ENCODE measurements at places on chromosomes 13 and 19.

- DNase-seq = no peak
These were observed 12.2 kb downstream of the PIP5K1C start for GRCh38 chr19:3687774-3688706.

GRCh38 chr13:21698817-21699679 lies 28.2 kb downstream of the FGF9 start:
- DNase-seq = no peak

GRCh38 chr19:954672-955494 lies 29.0 kb downstream of the ARID3A start:
- no peak for DNase-seq

DNA sequence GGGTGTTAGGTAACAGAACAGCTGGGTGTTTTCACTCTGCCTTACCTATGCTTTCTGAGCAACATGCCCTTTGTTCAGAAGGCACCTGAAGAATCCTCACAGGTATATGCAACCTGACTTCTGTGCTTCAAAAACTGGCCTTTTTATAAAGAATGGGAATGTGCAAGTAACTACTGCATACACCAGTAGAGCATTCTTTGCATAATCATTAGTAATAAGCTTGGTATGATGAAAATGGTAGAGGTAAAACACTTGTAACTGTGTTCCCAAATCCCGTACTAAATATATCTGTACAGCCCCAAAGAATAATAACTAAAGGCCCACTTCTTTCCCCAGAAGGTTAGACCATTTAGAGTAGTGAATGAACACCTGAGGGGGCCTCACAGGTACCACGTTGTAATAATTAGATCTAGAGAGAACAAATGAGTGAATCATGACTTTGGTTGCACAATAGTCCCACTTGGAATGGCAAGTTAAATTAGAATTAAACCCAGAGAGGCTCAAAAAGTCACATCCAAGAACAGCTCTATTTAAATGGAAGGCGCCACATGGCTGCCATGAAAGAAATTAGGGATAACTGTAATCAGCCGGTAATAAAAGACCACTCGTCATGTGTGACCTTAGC lies 413.9 kb downstream of the KLF12 start:
- no peak for DNase-seq

DNA sequence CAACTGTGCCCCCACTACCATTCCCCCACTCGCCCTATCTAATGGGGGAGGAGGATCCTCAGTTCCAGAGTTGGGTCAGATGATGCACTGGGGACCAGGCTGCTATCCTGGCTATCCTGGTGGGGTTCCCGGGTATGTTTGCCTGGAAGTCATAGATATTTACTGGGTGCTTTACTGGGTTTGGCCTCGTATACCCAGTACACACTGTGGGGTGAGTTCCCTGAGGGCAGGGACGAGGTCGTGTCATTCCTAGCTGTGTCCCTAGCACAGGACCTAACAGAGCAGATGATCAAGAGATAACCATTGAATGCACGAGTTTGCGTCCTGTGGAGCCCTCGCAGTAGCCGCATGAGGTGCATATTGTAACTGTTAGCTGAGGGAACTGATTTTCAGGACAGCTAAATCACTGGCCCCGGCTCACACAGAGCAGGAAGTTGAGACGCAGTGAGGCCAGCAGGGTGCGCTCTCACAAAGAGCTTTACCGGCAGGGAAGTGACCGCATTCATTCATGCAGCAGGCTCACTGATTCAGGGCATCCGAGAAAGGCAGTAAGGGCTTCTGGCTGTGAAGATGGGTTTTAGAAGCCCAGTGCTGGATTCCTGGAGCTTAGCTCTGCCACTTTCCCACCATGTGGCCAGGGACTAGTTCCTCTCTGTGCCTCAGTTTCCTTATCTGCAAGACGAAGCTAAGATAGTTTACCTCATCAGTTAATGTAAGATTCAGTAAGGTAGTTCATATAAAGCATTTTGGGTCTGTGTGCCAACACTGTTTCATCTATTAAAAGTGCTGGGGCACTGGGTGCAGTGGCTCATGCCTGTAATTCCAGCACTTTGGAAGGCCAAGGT lies 6.0 kb downstream of the RUVBL2 start:
- no peak for DNase-seq

DNA sequence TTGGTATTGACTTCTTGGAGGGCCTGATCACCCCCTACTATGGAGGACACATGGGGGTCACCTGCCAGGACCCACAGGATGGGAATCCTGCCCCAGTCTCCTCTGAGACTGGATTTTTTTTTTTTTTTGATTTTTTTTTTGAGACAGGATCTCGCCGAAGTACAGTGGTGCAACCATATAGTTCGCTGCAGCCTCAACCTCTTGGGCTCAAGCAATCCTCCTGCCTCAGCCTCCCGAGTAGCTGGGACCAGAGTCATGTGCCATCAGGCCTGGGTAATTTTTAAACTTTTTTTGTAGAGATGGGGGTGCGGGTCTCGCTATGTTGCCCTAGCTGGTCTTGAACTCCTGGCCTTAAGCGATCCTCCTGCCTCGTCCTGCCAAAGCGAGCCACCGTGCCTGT lies 14.2 kb upstream of the ADGRE5 start:
- DNase-seq = no peak

GRCh38 chr13:97948041-97948440 lies 5.4 kb upstream of the IPO5 start:
- no peak for DNase-seq

DNA sequence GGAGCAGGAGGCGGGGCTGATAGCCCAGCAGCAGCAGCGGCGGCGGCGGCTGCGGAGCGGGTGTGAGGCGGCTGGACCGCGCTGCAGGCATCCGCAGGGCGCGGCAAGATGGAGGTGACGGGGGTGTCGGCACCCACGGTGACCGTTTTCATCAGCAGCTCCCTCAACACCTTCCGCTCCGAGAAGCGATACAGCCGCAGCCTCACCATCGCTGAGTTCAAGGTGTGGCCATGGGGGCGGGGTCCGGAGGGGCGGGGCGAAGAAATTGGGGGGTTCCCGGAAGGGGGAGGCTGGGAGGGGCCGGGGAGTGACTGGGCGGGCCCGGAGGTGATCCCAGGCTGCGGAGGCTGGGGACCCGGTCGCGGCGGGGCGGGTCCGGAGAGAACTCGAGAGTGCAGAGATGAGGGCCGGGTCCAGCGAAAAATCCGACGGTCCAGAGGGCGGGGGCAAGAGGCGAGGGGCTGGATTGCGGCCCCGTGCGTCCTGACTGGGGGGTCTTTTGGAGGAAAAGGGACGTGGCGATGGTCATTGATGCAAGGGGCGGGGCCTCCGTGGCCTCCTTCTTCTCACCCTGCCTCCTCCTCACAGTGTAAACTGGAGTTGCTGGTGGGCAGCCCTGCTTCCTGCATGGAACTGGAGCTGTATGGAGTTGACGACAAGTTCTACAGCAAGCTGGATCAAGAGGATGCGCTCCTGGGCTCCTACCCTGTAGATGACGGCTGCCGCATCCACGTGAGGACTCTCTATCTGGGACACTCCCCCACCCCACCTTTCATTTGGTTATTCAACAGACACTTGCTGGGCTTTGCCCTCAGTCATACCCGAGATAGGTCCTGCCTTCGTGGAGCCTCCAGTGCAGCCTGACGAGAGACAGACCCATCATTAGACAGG lies at the start of gene TBCB:
TSS of gene TBCB (plus strand) at position 16 of the 891 bp plus-strand sequence. CDS start at position 109, 93 bp downstream.
- no peak for DNase-seq

DNA sequence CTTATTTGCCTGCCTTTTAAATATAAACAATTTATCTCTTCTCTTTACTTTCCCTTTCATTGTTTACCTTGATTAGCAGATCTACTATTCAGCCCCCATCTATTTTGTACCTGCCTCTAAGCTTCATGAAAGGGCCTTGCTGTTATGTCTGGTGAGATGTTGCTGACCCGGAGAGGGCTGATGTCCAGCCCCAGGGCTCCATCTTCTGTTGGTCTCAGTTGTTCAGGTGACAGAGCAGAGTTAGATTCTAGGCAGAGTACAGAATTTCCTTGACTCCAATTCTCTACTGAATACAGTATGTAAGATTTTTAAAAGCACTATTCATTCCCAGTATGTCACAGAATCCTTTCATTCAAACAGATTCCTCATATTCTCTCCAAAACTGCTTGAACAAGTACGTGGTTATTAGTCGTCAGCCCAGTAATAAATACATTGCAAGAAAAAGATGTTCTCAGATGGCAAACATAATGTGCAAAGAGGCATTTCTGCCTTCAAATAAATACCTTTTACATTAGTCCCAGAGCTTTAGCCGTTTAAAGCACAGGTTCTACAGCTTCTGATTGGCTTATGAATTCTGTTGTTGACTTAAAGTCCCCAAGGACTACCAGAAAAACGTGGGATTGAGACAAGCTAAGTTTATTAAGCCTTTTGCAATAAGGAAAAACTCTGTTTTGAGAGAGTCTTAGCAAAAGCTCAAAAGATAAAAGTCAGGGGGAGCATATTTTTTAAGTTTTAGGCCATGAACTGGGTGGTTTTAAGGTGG lies 159.1 kb downstream of the GPC5 start:
- no peak for DNase-seq

DNA sequence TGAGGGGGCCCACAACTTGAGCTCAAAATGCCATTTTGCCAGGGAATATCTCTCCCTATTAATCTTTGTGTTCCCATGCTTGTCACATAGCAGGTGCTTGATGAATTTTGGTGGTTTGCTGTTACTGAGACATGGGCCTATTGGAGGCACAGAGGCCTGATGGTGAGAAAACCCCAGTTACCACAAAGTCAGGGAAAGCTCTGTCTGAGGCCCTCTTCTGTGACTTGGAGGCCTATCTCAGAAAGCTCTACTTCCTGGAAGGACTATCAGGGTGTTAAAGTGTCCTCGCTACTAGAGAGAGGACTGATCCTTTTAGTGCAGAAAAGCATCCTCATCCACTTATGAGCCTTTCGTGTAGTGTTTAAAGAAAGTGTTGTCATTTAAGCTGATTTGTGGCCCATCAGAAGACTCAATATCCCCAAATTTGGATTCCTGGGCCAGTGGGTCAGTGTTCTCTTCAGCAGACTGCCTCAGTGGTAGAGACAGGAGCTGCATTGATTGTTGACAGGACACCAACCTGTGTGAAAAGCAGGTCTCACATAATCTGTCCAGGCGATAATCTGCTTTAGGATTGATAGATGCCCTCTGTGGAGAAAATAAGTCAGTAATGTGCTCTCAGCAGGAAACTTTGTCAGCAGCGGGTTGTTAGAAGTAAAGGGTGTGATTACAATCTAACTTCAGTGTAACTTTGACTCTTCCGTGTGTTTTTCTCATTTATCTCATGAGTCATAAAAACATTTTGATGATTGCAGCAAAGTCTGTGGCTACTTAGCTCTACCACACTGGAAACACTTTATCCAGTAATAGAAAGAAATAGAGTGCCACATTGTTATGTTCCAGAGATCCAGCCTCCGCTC lies 121.0 kb downstream of the AKAP11 start:
- no peak for DNase-seq

DNA sequence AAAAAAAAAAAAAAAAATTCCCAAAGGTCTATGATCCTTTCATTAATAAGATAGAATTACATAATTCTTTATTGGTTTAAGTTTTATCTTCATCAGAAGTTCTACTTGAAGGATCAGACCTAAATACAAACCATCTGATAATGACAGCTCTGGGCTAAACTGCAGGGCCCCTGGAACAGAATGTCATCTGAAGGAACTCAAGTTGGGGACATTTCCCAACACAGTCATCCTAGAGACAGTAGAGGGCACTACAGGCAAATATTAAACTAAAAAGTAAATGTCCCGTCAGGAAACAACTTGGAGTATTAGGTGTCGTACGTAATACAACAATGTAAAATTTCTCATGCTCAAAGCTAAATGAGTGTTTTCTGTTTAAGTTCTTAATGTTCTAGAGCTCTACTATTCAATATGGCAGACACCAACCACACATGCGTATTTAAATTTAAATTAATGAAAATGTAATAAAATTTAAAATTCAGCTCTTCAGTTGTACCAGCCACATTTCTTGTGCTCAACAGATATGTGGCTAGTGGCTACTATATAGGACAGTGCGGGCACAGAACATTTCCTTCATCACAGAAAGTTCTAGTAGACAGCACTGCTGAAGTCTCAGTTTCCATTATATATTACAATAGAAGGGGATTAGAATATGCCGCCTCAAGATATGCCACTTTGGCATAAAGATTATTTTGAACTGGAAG lies 21.8 kb upstream of the NAXD start:
- DNase-seq = peak; percentile 20
